Activated naive CD4-positive, alpha-beta T cell treated with anti-CD3 and anti-CD28 coated beads, Interleukin-2, amount 50 U/mL, for 16 hours (primary cell): ENCODE measurements at places on chromosomes 16 and 17.

- no peak for DNase-seq
These were observed 22.2 kb downstream of the ITPRIPL2 start for GRCh38 chr16:19135896-19136438.

GRCh38 chr16:29808219-29808900, 2.0 kb downstream of the MAZ start:
- peak; percentile 44 for DNase-seq

- DNase-seq: no peak
These were observed 7.8 kb downstream of the TEX14 start for GRCh38 chr17:58684003-58684402.

- DNase-seq: no peak
These were observed 2.3 kb downstream of the IL17C start for GRCh38 chr16:88640498-88641247.

GRCh38 chr17:13378361-13378760, 223.4 kb downstream of the HS3ST3A1 start:
- no peak for DNase-seq

DNA sequence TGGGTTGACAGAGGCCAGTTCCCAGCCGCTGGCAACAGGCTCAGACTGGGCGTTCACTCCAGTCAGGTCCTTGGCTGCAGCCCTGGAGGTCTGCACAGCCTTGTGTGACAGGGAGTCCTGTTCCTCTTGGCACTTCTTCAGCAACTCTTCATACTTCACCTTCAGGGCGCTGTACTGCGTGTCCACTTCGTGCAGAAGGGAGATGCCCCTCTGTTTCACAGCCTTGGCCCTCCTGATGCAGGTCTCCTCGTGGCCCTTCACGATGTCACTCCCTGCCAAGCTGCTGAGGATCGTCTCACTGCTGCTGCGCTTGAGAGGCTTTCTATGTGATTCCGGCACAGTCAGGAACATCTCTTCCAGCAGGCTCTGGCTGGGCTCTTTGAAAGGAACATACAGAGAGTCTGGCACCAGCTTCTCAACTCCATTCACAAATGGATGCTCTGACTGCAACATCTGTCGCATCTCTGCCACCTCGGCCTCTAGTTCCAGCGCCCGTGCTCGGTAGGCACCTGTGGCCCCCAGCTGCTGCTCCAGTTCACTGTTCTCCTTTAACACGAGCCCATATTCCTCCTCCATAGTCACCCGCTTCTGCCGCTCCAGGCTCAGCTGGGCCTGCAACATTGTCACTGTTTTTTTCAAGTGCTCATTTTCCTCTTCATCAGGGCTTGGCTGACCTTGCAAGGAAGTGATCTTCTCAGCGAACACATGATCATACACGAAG, 27.2 kb downstream of the CDR2 start:
- no peak for DNase-seq

GRCh38 chr17:82687375-82687861, 11.1 kb downstream of the RAB40B start:
- no peak for DNase-seq

- DNase-seq: no peak
These were observed 19.2 kb downstream of the CD300LB start for GRCh38 chr17:74512036-74512435.

DNA sequence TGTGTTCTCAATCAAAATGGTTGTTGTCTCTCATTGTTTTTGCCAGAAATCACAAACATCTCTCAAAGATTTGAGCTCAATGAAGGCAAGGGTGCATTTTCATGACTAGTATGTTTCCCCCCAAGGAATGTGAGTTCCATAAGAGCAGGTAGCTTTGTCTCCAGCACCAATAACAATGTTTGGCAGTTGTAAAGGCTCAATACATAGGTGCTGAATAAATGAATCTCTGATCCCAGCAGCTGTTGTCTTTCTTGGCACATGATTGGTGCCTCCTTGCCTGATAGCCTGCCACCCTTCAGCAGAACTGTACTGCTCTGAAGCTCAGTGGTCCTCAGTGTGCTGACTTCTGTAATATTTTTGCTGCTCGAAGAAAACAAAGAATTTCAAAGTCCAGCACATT, 103.1 kb upstream of the CDH11 start:
- no peak for DNase-seq

DNA sequence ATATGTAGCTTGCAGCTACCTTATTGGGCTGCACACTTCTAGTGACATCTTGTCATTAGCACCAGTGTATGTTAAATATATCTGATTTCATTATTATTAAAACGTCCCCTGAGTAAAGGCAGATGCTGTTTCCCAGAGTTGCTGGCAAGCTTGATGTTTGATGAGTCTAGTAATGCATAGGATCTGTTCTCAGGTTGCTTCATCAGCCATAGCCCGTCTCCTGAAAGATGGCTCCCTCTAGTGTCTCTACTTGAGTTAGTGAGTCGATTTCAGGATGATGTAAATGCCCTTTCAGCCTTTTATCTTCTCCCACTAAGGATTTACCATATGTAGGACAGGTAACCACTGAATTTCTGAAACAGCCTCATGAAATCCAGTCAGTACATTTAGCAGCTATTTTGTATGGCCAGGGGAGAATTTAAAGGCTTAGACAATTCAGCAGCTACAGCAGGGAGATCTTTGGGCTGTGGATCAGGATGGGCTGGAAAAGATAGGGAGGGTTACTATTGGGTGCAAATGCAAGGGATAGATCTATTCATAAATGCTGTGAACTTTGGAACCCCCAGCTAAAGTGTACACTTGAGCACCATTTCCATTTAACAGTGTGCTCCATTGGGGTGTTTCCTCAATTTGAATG, 376.3 kb downstream of the CNTNAP4 start:
- no peak for DNase-seq

DNA sequence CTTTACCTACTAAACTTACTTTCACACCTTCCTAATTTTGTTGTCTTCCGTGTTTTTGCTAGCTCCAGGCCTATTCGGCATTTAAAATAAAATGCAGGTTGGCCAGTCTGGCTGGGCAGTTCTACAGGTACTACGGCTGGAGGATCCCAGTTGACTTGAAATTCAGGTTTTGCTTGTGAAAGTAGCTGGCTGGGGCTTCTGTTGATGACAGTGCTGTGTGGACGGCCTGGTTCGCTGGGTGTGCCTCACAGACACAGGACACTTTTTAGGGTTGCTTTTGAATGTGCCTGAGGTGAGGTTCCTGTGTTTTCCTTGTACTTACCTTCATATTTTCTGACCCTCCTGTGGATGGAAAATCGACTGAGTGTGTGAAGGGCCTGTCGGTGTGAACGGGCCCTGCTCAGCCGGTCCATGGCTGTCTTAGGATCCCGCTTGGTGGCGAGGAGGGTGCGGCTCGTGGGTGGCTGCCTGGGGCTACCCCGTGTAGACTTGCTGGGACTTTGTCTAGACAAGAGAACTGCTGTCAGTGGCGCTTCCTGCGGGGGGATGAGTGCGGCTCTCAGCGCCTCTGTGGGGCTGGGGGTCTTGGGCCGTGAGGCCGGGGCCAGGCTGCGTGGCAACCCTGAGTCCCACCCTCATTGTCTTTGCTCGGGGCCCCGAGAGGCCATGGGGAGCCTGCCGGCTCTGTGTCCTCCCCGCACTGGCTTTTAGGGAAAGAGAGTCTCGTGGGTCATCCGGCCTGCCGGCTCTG, 18.7 kb upstream of the ZNF750 start:
- DNase-seq: no peak

- no peak for DNase-seq
These were observed 90.8 kb downstream of the SHISA6 start for GRCh38 chr17:11331547-11332513.

- peak; percentile 60 for DNase-seq
These were observed at the start of gene ACSM3 for GRCh38 chr16:20763461-20764232. Gene ACSM3, plus strand, starts transcription at chr16:20764014. Its CDS starts 6,021 bp downstream, at chr16:20770035.

- no peak for DNase-seq
These were observed 4.8 kb upstream of the THUMPD1 start for GRCh38 chr16:20746461-20746860.

GRCh38 chr16:27500801-27501200, 48.9 kb downstream of the GTF3C1 start:
- DNase-seq: no peak

DNA sequence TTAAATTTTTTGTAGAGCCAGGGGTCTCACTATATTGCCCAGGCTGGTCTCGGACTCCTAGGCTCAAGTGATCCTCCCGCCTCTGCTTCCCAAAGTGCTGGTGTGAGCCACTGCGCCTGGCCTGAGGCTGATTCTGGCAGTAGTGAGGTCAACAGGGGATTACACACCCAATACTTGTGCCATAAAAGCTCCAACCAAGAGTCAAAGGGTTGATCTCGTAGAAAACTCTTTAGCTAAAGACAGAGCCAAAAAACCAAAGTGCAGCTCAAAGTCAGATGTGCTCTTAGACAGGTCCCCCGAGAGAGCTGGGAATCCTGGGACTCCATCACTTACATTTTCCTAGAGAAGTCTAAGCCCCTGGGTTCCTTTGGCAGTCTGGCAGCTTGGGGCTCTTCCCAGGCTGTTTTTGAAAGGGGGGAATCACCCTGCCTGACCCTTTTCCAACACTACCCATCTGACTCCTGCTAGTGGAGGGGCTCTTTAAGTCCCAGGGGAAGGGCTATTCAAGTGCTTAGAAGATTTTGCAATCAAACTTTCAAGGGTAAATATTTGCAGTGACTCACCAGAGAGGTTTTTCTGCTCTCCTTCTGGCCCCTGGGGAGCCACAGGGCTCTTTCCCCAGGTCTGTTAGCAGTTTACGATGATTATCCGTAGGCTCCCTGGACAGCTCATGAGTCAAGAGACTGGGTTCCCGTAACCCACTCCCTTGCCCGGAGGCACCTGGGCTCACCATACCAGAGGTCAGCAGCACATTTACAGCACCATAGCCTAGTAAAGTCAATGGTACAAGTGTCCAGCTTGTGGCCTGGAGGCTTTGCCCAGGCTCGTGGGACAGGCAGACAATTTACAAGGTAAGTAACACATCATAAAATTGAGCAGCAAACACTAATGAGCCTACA, 408.7 kb downstream of the SLC39A11 start:
- no peak for DNase-seq

DNA sequence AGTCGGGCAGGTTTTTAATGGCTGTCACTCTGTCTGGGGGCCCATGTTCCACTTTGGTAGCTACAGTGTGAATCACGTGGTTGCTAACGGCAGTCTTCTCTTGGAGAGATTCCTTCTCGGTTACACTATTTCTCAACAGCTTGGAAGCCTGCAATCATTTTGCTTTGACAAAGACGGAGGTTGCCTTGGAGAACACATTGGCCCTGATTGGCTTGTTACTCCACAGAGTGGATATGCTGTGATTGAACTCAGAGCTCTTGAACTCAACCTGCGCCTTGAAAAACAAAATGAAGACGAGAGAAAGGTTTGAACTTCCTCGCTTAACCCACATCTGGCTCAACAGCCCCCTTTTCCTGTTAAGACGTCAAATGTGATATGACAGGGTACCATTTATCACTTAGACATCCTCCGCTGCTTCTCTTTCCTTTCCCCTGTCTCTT, 218.9 kb downstream of the MAF start:
- no peak for DNase-seq
